Epithelial cell of proximal tubule (primary cell): ENCODE measurements at places on chromosomes 2 and 18. TPM values are rescaled to one million over a fixed set of nuclear protein-coding genes. Genes with fewer than 3 reads are reported as not detected.

- no peak for DNase-seq
Measured at GRCh38 chr2:68659081-68659480, 15.7 kb downstream of the PROKR1 start.

The SKOR2 gene
- total RNA-seq = not detected in 2 replicates

DNA sequence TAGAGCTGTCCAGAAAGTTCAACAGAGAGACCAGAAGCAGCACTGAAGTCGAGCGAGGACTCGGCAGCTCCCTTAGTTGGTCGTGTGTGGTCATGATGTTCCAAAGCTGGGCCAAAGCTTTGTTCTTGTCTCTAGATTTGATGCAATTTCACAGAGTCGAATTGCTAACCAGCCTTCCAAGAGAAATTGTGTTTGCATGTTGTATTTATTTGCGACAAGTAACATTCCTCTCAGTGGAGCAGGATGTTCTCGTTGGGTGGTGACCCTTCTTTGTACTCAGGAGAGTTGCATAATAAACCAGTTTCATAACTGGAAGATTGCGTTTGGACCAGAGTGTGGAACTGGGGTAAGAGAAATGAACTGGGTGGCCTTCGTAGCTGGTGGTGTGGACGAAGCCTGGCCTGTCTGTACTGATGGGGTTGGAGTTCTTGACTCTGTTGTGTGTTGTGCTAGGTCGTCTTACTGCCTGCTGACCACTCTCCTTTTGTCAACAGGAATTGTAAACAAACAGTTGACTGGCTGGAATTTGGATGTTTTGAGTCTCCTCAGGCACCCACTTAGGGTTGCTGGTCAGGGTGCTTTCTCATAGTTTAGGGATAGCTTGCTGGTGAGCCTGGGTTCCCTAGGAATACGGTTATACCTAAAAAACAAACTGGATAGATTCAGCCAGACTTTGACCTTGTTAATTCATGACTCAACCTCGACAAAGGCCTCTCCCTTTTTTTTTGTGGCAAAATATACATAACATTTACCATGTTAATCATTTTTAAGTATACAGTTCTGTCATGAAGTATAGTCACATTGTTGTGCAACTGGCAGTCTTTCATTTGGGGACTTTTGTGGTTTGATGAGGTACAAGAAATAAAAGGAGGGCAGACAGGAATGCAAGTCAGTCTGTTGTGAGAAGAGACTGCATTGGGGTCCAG, 28.9 kb upstream of the TOGARAM2 start:
- DNase-seq = no peak

The AQP12B gene
- total RNA-seq = not detected in 2 replicates

DNA sequence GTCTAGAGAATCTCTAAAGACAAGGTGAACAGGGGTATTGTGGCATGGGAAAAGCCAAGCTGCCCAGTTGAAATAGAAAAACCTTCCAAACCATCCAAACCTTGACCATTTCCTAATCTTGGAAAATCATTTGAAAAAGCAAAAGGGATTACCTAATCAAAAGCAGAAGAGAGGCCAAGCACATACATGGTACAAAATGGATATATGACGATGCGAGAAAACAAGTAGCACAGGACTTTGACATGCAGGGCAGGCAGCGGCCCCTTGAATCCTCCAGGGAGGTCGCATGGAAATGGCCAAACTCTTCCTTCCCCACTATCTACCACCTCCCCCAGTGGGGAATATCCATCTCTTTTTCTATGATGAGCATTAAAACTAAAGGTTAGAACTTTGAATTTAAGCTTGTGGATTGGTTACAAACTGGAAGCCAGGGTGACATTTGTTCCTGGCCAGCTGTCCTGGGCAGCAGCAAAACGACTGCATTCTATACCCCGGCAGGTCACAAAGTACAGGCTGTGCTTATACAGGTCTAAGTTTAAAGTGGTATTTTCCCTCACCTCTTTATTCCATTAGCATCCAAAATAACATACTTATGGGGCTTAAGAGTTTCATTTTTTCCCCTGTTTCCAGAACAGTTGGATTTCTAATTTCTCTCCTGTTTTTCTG, 24.7 kb downstream of the MYOM1 start:
- no peak for DNase-seq

DNA sequence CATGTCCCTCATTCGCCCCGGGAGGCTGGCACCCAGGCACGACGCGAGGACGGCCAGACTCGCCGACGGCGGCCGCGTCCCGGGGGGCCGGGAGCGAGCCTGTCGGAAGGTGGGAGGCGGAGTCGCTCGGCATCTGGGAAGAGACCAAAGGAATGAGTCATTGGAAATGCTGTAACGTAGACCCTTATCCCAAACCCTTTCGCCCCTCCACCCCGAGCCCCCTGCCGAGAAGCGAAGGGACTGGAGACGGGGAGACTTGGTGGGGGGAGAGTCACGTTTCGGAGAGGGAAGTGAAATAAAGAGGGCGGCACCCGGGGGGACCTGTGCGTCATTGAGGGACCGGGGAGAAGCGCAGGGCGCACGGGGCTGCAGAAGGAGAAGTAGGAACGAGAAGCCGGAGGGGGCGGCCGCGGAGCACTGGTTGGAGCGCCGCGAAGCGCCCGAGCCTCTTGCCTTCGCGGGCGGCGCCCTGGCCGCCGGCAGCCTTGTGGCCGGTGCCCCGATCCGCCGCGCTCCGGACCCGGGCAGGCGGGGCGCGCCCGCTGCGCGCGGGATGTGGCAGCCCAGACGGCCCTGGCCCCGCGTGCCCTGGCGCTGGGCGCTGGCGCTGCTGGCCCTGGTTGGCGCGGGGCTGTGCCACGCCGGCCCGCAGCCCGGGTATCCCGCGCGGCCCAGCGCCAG, at the start of gene EMILIN2:
TSS of gene EMILIN2 (plus strand) at position 371 of the 681 bp plus-strand sequence. CDS start at position 554, 183 bp downstream.
- no peak for DNase-seq

DNA sequence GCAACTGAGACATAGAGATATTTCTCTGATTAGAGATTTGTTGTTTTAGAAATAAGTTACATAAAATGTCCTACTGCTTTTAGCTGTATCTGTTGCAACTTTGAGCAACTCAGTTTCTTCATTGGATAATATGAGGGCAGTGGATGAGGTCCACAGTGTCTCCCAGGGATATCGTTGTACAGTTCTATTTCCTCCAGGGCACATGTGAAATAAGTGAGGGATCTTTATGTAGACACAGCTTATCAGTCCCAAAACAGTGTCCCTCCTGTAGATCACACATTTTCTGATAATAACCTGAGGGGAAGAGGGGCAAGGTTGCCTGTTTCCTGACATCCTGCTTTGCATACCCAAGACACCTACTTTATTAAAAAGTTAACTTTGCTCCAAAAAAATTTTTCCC, 1231.2 kb upstream of the ZEB2 start:
- no peak for DNase-seq

The ANKRD53 gene
- 0.58 and 0.75 TPM in 2 replicates for total RNA-seq

- no peak for DNase-seq
Measured at GRCh38 chr2:63034526-63034925, 16.1 kb upstream of the OTX1 start.

The PTRHD1 gene
- total RNA-seq = 50.3 and 58.3 TPM in 2 replicates

The IL1RL2 gene
- 1.0 and 2.6 TPM in 2 replicates for total RNA-seq

DNA sequence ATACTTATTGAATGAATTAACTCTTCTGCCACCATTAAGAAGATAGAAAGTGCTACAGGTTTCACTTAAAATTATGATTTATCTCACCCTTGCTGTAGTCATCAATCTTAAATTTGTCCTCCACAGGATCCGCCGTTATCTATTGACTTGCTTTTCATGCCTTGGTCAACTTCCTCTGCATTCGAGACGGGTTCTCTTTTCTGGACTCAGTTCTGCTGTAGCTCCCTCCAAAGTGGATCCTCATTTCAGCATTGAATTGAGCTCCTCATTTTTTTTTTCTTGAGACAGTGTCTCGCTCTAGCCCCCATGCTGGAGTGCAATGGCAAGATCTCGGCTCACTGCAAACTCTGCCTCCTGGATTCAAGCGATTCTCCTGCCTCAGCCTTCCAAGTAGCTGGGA, 27.6 kb downstream of the INPP5D start:
- DNase-seq = no peak

- no peak for DNase-seq
Measured at GRCh38 chr2:190881084-190881597, 520 bp downstream of the GLS start.

The UGT1A5 gene
- total RNA-seq = not detected in 2 replicates

DNA sequence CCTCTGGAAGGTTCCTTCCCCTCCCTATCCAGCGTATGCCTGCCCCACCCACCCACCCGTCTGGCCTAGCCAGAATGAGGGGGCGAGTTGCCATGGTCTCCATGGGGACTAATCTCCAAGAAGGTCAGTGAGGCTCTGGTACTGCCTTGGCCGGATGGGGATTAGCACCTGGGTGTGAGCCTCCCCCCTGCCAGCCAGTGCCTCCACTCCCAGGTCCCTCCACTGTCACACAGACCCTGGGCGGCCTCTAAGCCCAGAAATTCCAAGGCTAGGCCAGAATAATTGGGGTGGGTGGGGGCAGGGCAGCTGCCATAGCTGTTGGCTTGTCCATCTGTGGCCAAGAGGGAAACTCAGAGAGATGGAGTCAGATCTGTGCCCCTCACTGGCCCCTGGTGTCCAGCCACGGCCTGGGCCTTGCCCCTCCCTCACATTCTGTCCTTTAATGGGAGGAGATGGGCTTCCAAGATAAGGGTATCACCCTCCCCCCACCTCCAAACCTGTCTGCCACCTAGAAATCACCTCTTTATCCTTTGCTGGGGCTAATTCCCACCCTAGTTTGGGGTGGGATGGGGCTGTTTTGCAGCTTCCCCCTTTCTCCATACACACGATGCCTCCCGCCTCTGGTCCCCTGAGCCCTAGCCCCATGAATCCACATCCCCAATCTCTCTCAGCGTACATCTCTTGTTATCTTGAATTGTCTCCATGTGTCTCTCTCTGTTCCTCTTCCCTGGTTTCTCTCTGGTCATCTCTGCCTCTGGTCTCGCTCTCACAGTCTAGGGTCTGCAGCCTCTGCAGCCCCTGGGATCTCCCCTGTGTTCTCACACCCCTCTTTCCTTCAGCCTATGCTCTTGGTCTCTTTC, 6.0 kb upstream of the CRYBA2 start:
- no peak for DNase-seq

DNA sequence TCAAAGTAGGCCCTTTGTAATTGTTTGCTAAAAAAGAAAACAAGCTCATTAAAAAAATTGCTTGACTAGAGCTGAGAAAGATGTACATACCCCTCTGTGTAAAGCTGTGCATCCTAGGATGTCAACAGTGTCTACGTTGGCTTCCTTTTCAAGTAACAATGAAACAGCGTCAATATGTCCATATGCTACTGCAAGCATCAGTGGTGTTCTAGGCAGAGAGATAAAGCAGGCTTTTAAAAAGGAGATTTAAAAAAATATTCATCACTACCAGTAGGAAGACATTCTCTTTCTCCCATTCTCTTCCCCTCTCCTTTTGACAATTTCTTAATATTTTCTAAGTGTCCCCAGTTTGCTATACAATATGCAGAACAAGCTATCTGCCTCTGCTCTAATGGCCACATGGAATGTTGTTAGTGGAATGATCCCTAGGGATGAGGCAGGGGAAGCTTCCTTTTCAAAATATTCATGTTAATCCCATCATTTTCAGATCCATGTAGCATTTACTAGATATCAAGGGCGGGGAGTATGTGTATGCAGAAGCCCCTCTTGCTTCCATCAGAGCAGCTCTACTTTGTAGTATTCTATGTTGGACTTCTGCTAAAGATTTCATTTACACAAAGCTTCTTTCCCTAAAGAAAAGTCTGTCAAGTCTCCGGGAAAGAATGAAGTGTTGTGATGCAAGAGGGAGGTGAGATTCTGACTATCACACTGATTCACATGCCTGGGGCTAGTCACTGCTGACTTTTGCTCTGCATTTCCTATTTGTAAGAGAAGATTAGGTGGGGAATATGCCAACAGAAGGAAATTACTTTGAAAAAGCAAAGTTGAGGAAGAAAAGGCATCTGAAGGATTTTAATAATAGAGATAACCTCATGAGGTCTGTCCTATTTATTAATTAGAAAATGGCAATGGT, 81.5 kb upstream of the PGAP1 start:
- DNase-seq = no peak

GRCh38 chr2:200944467-200945394, 18.7 kb downstream of the ORC2 start:
- no peak for DNase-seq

GRCh38 chr2:68284896-68285295, 32.6 kb upstream of the PPP3R1 start:
- DNase-seq = no peak

- DNase-seq = peak; percentile 53
Measured at GRCh38 chr2:171404261-171404660, 29.5 kb downstream of the METTL8 start.

The SERPINB11 gene
- not detected in 2 replicates for total RNA-seq

The TWIST2 gene
- 0.46 and 1.8 TPM in 2 replicates for total RNA-seq

The TNFRSF11A gene
- 0.80 and 4.2 TPM in 2 replicates for total RNA-seq

GRCh38 chr2:190344276-190344827, 963 bp downstream of the INPP1 start:
- DNase-seq = no peak

GRCh38 chr18:3048121-3048520, 35.2 kb upstream of the LPIN2 start:
- DNase-seq = no peak

DNA sequence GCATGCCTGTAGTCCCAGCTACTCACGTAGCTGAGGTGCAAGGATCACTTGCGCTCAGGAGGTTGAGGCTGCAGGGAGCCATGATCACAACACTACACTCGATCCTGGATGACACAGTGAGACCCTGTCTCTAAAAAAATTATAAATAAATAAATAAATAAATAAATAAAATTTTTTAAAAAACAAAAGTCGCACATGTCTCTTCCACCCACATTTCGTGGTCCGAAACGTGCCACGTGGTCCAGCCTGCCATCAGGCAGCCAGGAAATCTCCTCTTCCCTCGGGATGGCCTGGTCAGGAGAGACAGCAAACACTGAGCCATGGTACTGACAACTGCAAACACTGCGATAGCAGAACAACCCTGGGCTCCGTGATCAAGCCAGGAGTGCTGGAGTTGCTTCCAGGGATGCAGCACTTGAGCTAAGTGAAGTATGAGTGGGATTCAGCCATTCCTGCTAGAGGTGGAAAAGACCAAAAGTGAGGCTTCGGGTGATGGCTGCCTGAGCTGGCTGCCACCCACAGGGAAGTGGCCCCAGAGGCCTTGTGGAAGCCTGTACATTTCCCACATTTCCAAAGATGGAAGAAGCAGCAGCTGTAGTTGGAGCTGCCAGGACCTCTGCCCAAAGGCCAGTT, 193.1 kb downstream of the SMAD2 start:
- no peak for DNase-seq

DNA sequence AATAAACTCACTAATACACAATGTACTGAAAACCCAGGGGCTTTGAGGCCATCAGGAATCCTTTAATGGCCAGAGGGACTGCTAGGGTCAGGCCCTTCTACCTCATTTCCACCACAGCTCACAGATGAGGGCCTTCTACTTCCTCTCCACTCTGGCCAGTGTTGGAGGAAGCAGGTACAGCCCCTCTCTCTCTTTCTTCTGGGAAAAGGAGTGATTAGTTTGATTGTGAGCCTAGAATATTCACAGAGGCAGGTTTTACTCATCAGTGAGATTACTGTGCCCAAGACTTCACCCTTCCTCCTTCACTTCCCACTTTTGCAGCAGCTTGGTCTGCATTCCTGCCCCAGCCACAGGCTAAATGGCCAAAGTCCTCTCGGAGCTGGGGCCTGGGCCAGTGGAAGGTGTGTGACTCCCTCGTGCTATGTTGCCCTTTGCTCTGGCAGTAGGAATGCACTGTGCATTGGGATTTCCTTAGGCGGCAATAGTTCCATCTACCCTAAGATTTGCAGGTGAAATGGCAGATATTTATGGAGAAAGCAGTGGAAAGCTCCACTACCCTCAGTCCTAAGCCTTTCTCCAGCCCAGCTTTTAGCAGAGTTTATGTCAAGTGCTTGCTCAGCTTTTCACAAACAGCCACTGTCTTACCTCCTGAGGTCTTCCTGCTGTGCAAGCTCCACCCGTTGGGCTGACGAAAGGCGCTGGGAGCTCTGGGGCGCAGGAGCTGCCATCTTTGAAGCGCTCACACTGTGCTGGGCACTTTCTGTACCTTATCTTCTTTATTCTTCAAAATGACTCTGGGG, 36.2 kb upstream of the YES1 start:
- no peak for DNase-seq

The GLI2 gene
- 3.8 and 4.0 TPM in 2 replicates for total RNA-seq
